HT1080 (cell line): ENCODE measurements at places on chromosomes 7 and 10. TPM values are rescaled to one million over a fixed set of nuclear protein-coding genes. Genes with fewer than 3 reads are reported as not detected.

DNA sequence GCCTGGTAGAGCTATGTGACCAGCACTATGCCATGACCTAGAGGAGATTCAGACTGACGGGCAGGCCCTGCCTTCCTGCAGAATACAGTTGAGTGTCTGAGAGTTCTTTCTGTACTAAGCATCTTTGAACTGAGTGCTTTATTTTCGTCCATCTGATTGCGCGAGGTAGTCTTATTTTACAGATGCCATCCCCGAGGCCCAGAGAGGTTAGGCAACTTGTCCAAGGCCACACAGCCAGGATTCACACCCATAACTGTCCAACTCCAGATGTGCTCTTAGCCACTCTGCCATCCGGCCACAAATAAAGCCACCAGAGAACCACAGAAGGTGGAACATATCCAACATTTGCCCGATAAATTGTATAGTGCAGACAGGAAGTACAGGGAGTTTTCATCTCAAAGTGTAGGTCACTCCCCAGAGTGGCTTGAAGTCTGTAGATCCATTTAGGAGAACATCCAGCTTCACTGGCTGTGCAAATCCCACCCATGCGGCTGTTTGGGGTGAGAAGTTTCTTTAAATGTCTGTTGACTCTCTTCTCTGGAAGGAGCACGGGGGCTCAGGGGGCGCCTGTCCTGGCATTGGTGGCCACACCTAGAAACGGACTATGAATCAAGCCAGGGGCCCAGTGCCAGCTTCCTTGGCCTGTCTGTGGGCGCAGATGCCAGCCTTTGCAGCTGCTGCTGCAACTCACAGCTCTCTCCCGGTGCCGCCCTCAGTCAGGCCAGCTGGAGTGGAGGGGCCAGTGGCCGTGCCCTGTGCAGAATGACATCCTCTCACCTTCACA lies 11.1 kb downstream of the CHST3 start:
- DNase-seq, result peak; percentile 75

DNA sequence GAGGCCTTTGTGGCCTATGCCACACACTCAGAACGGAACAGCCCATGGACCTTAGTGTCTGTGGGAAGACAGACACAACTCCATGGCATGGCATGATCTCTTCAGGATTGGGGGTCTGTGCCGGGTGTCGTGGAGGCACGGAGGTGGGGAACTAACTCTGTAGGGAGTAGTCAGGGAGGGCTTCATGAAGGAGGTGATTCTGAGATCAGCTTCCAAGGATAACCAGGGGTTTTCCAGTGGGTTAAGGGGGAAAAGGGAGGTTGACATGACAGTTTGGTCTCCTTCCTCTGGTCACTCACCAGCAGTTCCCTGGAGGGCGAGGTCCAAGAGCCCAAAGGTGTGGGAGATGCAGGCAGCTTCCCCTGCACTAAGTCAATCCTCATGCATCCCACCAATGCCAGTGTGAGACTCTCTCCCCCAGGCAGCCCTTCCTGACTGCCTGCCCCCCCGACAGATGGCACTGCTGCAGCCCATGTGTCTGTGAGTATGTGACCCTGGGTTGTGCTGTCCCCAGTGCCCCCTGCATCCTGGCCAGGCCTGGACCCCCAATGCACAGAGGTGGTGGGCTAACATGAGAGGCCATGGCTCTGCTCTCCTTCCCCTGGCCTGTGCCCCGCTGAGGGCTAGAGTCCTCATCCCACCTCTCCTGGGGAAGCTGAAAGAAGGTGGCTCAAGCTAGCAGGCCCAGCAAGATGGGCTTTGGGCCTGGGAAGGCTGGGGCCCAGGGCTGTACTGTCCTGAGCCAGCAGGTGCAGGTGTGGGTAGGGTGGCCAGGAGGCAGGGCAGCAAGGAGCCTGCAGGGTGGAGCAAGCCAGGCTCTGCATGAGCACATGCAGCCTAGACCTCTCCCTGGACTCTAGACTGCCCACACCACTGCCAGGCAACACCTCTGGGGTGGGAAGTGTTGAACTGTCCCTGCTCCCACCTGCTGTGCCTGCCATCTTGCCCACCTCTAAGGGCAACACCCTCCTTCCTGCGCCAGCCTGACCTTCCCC lies 39.7 kb downstream of the RASGEF1A start:
- DNase-seq, result no peak

EVX1 gene
- total RNA-seq, result not detected in 2 replicates

HHEX gene
- total RNA-seq, result 2.6 and 2.7 TPM in 2 replicates

DNA sequence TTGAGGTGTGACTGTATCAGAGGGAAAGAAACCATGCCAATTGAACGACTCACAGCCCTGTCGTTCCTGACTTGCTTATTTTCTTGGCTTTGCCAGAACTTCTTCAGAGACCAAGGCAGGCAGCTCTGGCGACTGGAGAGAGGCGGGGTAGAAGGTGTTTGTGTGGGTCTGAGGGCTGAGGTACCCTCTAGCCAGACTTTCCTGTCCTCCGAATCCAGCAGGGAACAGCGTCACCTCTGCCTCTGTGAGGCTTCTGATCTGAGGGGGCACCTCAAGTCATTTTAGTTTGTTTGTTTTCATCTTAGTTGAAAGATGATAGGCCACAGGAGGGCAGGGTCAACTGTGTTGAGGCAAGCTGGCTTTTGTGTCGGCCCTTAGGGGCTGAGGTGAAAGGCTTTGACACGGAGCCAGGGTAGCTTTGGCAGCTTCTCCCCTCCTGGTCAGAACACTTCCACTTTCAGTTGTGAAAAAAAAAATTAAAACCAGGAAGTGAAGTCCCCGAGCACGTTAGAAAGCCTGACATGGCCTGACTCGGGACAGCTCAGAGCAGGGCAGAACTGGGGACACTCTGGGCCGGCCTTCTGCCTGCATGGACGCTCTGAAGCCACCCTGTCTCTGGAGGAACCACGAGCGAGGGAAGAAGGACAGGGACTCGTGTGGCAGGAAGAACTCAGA lies 1.9 kb downstream of the ACSL5 start:
- peak; percentile 52 for DNase-seq

TMEM176A gene
- total RNA-seq, result not detected in 2 replicates

- no peak for DNase-seq
Measured at GRCh38 chr7:34373940-34374339, 284.1 kb upstream of the NPSR1 start.

TRIL gene
- not detected in 2 replicates for total RNA-seq

DNA sequence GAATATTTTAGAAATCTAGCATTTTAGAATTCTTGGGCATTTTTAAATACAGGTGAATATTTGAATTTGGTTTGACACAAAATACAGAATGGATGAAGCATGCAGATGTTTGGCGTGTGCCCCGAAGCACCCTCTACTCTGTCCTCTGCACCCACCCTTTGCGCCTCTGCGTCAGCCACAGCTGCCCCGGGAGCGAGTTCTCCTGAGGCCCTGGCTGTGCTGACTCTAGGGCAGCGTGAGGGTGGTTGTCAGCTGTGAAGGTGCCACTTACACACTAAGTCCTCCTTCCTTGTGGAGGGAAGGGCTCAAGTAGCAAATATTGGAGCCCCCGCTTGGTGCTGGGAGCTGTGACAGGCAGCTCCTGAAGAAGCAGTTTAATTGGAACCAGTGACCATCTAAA lies 48.4 kb downstream of the DAGLB start:
- no peak for DNase-seq

GRCh38 chr10:50567384-50567783 lies 56.4 kb downstream of the SGMS1 start:
- DNase-seq, result no peak

DNA sequence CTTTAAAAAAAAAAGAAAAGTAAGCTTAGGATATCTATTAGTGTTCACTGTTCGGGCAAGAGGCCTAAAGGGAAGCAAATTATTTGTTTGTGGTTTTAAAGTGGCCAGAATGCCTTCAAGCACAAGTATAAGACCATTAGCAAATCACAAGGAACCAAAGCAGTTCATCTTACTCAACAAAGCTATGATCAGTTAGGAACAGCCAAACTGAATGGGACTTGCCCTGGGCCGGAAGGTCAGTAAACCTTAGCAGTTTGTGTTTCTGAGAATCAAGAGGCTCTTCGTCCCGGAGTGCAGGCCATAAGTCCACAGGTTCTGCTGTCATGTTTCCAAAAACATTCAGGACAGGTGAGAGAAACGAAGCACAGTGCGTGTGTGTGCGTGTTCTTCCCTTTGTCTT lies 4.5 kb downstream of the FBXW4 start:
- no peak for DNase-seq

GRCh38 chr10:121607310-121608055 lies 9.2 kb upstream of the FGFR2 start:
- no peak for DNase-seq

DNA sequence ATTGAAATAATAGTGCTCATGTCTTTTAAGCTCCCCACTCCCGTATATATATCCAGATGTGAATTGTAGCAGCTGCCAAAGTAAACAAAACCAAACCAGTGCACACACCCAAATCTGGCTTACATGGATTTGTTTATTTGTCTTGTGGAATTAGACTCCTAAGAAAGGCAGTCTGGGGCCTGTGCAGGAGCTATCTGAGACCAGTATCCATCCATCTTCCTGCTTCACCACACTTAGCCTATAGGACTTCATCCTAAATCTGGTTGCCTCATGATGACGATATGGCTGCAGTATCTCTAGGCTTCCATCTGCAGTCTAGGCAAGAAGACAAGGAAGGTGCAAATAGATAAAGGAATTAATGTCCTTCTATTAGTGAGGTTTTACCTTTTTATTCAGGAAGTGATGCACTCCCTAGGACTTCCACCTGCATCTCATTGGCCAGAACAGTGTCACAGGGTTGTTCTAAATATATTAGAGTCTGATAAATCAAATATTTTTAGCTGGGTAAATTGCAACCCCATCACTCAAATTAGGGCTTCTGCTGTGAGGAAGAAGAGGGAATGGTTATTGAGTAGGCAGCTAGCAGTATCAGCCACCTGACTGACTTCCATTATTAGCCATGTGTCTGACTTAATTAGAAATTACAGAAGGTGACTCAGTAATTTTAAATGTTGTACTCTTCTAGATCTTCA lies 6.0 kb downstream of the WIPF3 start:
- no peak for DNase-seq
